ENCODE measurements at places on chromosomes 16 and 17. TPM values are rescaled to one million over a fixed set of nuclear protein-coding genes. Genes with fewer than 3 reads are reported as not detected.

DNA sequence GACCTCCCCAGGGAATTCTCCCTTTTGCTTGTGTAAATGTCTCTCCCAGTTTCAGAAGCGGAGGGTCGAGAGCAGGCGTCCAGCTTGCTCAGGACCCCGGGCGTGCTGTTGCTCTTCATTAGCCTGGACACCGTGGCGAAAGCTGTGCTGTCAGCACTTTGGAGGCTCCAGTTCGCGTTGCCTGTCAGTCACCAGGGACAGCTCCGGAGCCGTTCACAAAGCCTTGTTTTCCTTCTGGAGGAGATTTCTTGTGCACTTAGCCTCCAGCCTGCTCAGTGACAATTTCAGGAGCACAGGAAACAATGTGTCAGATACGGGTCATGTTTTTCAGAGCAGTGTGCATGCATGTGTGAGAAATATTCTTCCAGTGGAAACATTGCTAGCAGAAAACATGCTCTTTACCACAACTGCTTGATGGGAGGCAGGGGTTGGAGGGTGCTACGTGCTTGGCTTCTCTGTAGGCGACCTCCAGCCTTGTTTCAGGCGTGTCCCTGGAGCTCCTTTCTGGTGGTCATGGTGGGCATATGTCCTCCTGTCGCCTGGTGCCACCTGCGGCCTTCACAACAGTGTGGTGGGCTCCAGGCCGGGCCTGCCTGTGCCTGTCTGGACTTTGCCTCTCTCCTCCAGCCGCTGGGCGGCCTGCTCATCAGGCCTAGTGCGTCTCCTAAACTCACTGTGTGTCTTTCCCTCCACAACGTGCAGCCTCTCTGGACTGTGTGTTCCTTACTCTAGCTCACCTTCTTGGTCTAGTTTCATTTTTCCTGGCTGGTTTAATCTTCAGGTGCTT, 29.0 kb downstream of the ZNF750 start:
- DNase-seq, result no peak

- no peak for DNase-seq
These were observed 132.2 kb upstream of the MPHOSPH6 start for GRCh38 chr16:82302042-82302727.

DNA sequence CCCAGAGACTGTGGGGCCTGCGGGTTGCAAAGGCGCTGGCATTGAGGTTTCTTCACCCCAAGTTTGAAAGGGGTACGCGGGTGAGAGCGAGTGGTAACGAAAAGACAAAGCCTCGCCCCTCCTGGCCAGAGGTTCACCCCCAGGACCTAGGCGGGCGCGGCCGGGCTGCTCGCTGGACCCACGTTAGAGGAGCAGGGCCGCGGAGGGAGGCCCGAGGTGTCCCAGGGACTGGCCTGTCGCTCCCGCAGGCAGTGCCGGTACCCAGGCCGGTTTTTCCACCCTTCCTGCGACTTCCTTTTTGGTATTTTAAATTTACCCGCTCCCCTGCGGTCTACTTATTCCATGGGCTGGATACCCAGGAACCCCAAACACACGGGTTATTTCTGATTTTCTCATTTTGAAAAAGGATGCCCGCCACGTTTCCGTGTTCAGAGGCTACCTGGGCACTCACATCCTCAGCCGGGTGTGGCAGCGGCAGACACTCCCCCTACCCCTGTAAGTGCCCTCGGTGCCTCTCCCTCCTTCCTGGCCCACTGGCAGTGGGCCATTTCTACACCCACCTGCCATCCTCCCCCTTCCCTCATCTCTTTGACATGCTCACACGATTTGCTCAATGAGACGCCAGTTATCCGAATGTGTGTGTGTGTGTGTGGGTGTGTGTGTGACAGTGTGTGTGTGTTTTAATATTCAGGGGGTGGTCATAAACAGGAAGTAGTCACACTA, 1.6 kb upstream of the FOXL1 start:
- DNase-seq, result no peak

DNA sequence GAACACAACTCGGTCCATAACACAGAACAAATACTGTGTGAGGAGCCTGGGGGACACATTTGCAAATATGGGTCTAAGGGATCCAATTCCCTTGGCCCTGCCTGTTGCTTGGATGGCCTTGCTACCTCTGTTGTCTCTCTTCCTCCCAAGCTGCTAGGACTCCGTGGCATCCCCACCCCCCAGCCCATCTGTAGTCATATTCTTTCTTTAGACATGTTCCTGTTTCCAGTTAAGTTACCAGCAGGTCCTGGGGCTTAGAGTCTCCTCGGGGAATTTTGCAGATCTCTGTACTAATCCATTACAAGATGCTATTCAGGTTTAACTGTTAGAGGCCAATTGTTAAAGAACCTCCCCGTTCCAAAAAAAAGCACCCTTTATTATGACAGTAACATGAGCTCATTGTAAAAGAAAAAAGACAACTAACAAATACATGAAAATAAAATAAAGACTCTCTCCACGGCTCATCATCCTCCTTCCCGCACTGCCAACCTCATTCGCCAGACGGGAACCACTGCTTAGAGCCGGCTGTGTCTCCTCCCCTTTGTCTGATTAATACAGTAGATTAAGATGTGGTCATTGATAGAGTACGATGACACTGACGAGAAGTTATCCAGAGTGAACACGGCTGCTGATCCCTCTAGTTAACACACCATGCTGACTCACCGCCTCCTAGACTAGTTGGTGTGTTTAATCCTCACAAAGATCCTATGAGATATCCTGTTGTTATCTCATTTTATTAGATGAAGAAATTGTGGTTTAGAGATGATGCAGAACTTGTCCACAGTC, 22.2 kb downstream of the HS3ST4 start:
- no peak for DNase-seq

DNA sequence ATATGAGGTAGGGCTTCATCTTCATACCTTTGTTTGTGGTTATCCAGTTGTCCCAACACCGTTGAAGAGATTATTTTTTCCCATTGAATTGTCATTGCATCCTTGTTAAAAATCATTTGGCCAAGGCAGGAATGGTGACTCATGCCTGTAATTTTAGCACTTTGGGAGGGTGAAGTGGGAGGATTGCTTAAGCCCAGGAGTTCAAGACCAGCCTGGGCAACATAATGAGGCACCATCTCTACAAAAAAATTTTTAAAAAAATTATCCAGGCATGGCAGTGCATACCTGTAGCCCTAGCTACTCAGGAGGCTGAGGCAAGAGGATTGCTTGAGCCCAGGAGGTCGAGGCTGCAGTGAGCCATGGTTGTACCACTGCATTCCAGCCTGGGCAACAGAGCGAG, 223.9 kb downstream of the TANC2 start:
- no peak for DNase-seq

The PERCC1 gene
- total RNA-seq, result 0.24 TPM

The KRTAP4-7 gene
- total RNA-seq, result not detected

The ATP2C2 gene
- total RNA-seq, result not detected

Measured in activated B cell treated with CpG ODN at 0.5 μM for 24 hours (primary cell).